NCI-H1105 (cell line): ENCODE measurements at places on chromosomes 12 and 14.

- no peak for DNase-seq
These were observed 103.5 kb downstream of the MED13L start for GRCh38 chr12:116174006-116174405.

DNA sequence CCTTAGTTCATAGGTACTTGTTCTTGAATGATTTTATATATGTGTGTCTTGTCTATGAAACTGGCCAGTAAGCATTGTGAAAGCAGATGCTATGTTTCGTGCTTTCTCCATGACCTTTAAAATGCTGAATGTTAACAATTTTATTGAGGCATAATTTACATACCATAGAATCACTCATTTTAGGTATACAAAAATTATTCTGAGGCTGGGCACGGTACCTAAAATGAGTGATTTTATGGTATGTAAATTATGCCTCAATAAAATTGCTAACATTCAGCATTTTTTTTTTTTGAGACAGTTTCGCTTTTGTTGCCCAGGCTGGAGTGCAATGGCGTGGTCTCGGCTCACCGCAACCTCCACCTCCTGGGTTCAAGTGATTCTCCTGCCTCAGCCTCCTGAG, 6.8 kb downstream of the ESYT1 start:
- DNase-seq: no peak

- DNase-seq: no peak
These were observed 45.9 kb upstream of the MSRB3 start for GRCh38 chr12:65232476-65233077.

- DNase-seq: peak; percentile 40
These were observed 97.5 kb downstream of the CRACR2A start for GRCh38 chr12:3655328-3655900.

GRCh38 chr14:35197015-35197414, 74.7 kb downstream of the PRORP start:
- no peak for DNase-seq
